G401 (cell line): ENCODE measurements at places on chromosomes 7 and 10. TPM values are rescaled to one million over a fixed set of nuclear protein-coding genes. Genes with fewer than 3 reads are reported as not detected.

GRCh38 chr10:21449288-21449966 is 76.1 kb downstream of the SKIDA1 start:
- DNase-seq, result no peak

ICA1 gene
- total RNA-seq, result 29.1 and 51.6 TPM in 2 replicates

DNA sequence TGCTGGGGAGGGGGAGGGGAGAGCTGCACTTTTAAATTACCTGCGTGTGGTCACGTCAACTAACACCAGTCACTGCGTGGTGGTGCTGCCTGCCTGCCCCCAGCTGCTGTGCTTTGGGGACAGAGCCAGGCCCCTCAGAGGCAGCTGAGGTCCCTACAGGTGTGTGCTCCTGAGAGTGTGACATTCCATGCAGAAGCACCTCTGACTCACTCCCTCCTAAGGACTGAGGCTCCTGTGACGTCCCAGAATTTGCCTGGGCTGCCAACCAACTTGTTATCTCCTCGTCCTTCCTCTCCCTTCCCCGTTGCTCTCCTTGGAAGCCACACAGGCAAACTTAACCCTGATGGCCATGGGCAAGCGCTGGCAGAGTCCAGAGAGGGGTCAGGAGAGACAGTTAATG is 563.0 kb downstream of the PARD3 start:
- DNase-seq, result no peak

GRCh38 chr7:96238976-96239766 is 82.7 kb downstream of the SLC25A13 start:
- DNase-seq, result no peak

DNA sequence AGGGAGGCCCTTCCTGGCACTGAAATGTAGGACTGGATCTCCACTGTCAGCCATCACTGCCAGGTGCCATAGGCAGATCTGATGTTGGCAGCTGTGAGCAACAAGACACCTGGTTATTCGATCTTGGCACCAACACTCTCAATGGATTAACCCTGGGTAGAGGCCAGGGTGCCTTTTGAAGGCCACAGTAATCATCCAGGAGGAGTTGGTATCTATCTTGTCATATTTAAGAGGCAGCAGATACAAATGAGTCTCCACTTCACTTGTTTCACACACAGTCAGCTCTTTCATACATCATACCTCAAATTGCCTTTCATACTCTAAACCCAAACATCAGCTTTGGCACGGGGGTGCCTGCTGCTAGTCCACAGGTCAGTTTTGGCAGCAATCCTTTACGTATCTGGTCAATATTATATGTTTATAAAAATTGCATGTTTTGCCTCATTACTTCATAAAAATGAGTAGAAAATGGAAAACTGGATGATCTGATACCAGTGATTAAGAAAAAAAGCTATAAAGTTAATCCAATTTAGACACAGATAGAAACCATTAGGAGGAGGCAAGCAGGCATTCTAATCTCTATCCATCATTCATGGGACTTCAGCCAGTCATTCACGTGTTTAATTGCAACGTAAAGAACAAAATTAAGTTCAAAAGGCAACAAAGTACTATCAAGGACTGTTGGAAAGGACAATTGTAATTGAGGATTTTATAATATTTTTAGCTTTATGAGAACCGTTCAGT is 12.7 kb upstream of the CACUL1 start:
- no peak for DNase-seq

GRCh38 chr7:71661671-71662224 is 529.8 kb downstream of the GALNT17 start:
- DNase-seq, result no peak

ADARB2 gene
- not detected in 2 replicates for total RNA-seq

CTTNBP2 gene
- not detected in 2 replicates for total RNA-seq

ADRB1 gene
- 4.1 and 4.8 TPM in 2 replicates for total RNA-seq

PRKG1 gene
- total RNA-seq, result 68.3 and 136 TPM in 2 replicates

DNA sequence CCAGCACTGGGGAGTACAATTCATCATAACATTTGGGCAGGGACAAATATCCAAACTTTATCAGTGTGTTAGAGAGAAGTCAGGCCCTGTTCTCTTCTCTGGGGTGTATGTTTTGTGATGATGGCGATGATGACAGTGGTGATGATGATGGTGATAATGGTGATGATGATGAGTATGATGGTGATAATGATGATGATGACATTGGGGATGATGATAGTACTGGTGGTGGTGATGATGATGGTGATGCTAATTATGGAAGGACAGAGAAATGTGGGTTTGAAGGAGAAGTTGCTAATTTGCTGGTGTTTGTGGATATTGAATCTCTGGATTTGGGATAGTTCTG is 64.0 kb downstream of the CAMK1D start:
- DNase-seq, result no peak

GRCh38 chr7:90660100-90660499 is 64.0 kb downstream of the CDK14 start:
- no peak for DNase-seq

NXPH1 gene
- total RNA-seq, result not detected in 2 replicates

DNA sequence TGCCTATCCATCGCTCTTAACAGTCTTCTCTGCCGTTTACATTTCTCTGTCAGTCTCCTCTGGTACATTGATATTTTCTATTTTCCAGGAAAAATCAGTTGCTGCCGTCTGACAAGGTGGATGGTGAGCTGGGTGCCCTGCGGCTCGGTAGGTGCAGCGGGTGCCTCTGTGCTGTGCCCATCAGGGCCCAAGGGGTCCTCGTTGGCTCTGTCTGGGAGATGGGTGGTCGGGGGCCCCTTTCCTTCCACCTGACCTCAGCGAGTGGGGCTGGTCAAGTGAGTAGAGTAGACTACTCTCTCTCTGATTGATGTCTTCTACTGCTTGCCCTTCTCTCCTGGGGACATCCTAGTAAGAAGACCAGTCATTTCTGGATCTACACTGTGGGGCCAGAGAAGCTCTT is 57.4 kb downstream of the MINDY4 start:
- no peak for DNase-seq

DNA sequence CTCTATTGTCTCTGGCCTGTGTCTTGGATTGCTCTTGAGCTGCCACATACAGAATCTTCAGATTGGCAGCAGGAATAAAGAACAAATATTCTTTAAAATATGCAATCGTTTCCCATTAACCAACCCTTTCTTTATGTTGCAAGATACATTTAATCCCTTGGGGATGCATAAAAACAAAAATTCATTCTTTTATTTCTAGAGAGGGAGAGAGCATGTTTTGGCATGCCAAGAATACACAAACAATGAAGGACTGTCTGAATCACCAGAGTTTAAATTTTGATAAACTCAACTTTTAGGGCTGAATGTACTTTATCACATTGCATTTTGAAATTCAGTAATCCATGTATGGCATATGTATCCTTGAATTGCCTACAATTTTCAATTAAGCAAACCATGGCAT is 154.3 kb upstream of the SEMA3D start:
- no peak for DNase-seq

- DNase-seq, result no peak
These were observed 106.1 kb upstream of the SLC13A1 start for GRCh38 chr7:123305840-123306375.

- DNase-seq, result no peak
These were observed 169.1 kb upstream of the TNS3 start for GRCh38 chr7:47751043-47751442.

DNA sequence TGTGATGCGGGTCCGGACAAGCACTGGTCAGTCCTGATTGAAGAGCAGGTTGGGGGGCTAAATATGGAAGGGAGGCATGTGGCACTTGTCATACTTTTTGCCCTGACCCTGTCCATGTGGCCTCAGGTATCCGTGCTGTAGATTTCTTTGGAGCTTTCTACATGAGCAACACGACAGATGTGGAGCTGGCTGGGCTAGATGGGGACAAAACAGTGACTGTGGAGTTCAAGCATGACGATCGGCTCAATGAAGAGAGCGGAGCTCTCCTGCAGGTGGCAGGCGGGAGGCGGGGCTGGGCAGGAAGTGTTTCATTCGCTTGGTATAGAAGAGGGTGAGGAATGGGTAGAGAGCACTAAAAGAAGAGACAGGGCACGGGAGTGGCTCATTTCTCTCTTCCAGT is 13.0 kb upstream of the CHCHD1 start:
- no peak for DNase-seq

NEUROG3 gene
- not detected in 2 replicates for total RNA-seq

GRCh38 chr7:2604608-2605174 is 27.1 kb upstream of the TTYH3 start:
- DNase-seq, result no peak

- DNase-seq, result no peak
These were observed 49.0 kb downstream of the ZRANB1 start for GRCh38 chr10:124990671-124991625.

DNA sequence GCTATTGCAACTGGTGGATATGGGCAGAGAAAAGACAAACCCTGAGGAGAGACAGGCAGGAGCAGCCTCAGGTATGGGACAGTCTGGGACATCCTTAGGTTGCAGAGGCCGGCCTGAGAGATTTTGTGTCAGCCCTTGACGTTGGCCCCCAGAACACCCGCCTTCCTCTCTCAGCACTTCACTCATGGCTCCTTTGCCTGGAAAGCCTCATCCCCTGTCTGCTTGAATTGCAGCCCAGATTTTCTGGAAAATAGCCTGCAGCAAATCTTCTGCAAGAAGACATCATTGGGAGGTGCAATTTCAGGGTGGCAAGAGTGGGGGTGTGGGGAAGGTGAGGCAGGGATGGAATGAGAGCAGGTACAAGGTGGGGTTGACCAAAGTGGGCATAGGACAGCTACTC is 2.2 kb upstream of the FRMD4A start:
- no peak for DNase-seq

DNA sequence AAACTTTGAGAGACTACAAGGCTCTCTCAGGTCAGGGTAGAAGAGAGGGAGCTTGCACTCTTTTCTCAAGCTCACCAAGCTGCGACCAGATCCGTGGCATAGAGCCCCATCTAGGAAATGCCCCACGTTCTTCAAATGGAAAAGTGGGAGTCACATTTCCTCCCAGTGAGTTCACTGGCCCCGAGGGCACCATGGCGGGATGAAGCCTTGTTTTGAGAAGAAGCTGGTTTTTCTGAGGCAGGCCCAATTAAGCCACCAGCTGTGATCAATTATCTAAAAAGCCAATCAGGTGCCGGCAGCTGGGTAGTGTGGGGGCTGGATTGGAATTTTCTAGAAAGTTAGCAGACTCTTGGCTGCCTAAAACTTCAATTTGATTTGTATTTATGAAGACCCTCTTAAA is 101.4 kb downstream of the ZNF365 start:
- DNase-seq, result no peak

GRCh38 chr7:4065190-4065589 is 616.9 kb upstream of the FOXK1 start:
- no peak for DNase-seq

DNA sequence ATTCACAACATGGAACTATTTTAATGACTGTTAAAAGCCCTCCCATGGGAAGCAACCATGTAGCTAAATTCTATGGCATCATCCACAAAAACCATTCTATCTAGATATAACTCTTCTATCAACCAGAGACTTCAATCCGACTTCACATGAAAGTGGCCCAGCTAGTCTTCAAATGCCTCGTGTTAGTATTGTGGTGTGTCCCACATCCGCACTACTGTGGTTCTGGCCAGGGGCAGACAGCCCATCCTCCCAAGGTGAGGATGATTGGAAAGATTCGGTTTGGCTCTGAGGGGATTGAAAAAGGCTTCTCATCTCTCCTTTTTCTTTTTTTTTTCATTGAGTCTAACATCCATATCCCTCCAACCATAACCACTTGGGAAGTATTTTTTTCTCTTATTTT is 253.0 kb upstream of the KLF6 start:
- DNase-seq, result no peak

CUZD1 gene
- 1.7 and 1.8 TPM in 2 replicates for total RNA-seq

DNA sequence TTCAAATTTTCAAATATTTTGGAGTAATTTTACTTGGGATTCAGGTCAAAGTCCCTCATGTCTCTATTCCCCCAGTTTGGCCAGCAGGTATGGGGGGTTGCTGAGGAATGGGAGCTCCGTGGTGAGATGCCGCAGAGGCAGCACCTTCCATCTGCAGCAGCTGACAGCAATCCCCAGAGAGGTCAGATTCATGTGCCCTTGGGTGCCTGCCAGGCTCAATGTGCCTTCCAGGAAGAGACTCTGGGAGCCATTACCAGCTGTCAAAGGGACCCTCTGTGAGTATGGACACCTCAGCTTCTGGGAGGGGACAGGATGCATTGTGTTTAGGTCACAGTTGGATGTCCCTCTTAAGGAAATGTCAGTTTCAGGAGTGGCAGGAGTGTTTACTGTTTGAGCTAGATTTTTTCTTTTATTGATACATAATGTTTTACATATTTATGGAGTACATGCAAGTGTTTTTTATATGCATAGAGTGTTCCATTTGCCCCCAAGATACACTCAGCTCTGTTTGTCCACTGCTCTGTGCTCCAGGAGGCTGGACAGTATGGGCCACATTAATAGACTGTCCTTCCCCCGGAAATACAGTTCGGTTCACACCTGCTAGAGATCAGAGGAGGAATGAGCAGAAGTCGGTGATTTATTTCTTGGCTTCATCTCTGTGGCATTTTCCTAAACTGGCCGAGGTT is 75.3 kb upstream of the GRB10 start:
- peak; percentile 33 for DNase-seq

- DNase-seq, result no peak
These were observed 271.5 kb upstream of the FZD8 start for GRCh38 chr10:35913628-35914027.

VGF gene
- 122 and 148 TPM in 2 replicates for total RNA-seq

DNA sequence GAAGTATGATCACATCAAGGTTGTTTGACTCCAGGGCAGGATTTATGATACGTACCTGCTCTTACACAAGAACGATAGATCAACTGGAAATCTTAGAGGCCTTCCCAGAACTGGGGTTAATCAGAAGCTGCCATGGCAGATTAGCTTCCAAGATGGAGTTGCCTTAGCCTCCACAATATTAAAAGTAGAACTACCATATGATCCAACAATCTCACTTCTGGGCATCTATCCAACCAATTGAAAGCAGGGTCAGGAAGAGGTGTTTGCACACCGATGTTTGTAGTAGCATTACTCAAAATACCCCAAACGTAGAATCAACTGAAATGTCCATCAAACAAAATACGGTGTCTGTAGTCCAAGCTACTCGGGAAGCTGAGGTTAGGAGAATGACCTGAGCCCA is 6.6 kb downstream of the PILRB start:
- no peak for DNase-seq

DNA sequence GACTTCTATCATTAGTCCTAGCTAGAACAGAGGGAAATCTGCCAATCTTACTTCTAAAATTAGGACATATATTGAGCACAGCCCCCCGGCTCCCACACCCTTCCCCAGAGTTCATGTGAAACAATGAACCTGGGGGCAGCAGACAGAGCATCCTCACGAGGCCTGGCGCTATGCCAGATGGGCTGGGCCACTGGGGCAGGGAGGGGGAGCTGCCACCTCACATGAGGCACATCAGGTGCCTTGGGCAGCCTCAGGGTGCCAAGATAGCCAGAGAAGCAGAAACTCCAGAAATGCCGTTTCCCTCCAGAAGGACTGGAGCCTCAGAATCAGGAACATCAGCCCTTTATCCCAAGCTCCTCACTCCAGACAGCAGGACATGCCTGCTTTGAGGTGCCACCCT is 92.8 kb upstream of the LANCL2 start:
- DNase-seq, result no peak

GRCh38 chr7:39609113-39609934 is 14.0 kb upstream of the RALA start:
- no peak for DNase-seq

- DNase-seq, result no peak
These were observed 9.8 kb upstream of the TAX1BP1 start for GRCh38 chr7:27730112-27730511.

- DNase-seq, result no peak
These were observed 123.7 kb downstream of the CUL2 start for GRCh38 chr10:34966451-34966850.

TMED4 gene
- total RNA-seq, result 105 and 124 TPM in 2 replicates

OR6B1 gene
- total RNA-seq, result not detected in 2 replicates

GRCh38 chr7:108460964-108461363 is 4.7 kb upstream of the NRCAM start:
- DNase-seq, result peak; percentile 15
